ENCODE measurements at places on chromosomes 1 and 21. TPM values are rescaled to one million over a fixed set of nuclear protein-coding genes. Genes with fewer than 3 reads are reported as not detected.

GBP3 gene
- total RNA-seq: 28.6 TPM

KCNN3 gene
- total RNA-seq: 0.09 TPM

GRCh38 chr1:25068316-25068715, 138.2 kb upstream of the RUNX3 start:
- DNase-seq: no peak

- no peak for DNase-seq
Observed at GRCh38 chr1:112666946-112667345, 7.5 kb upstream of the MOV10 start.

GRCh38 chr1:20280906-20281305, 9.8 kb upstream of the VWA5B1 start:
- no peak for DNase-seq

- DNase-seq: no peak
Observed at GRCh38 chr1:115463347-115463746, 125.3 kb upstream of the NGF start.

CCDC28B gene
- total RNA-seq: 6.0 TPM

Data from fibroblast of the aortic adventitia (primary cell).